NCI-H146 (cell line): ENCODE measurements at places on chromosomes 2 and 18.

DNA sequence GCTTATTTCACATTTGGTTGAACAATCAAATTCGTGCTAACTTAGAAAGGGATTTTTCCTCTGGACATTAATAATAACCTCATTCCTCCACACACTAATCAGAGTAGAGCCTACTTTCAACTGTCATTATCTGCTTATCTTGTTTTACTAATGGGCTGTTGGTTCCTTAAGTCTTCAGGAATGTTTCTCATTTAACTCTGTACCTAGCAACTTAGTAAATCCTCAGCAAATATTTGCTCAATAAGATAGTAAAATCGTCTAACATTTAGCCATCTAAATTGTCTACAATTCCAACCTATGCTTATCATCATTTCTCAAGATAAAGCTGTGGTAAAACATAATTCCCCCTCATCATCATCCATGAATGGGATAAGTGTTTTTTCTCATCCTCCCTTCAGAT is 98.1 kb downstream of the CDH2 start:
- no peak for DNase-seq

- DNase-seq: no peak
Observed at GRCh38 chr2:58967736-58968135, 726.6 kb upstream of the FANCL start.

GRCh38 chr2:217773539-217773938 is 229.3 kb downstream of the TNS1 start:
- DNase-seq: no peak

GRCh38 chr2:188478724-188479123 is 187.1 kb downstream of the GULP1 start:
- DNase-seq: peak; percentile 17

GRCh38 chr2:18194161-18194560 is 315.7 kb downstream of the KCNS3 start:
- DNase-seq: no peak

DNA sequence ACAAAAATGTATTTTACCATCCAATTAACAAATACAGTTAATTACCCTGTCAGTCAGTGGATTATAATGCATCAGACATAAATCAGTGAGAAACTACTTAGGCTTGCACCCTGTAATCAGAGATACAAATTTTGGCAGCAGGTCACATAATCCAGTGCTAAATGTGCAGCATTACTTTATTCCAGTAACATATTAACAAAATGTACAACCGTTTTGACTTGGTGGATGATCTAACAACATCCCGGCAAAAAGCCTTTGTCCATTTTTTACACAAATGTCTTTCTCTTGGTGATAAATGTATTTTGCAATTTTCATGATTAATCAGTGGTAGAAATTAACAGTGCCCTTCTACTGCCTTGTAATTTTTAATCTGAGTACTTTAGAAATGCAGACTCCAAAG is 162.8 kb downstream of the LRP1B start:
- DNase-seq: no peak

DNA sequence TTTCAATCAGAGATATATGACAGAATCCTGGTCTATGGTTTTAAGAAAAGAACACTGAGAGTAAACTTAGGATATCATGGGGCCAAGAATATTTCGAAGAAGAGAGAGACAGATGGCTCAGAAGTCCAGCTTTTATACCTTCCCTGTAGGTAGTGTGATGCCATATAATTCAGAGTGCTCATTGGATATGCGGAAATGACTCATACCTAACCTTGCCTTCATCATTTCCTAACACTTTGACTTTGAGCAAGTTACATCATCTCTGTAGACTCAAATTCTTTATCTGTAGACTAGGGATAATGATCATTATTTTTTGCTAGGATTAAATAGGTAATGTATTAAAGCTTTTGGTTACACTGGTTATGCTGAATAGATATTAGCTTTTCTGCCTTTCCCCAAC is 461.6 kb upstream of the CNTNAP5 start:
- no peak for DNase-seq

DNA sequence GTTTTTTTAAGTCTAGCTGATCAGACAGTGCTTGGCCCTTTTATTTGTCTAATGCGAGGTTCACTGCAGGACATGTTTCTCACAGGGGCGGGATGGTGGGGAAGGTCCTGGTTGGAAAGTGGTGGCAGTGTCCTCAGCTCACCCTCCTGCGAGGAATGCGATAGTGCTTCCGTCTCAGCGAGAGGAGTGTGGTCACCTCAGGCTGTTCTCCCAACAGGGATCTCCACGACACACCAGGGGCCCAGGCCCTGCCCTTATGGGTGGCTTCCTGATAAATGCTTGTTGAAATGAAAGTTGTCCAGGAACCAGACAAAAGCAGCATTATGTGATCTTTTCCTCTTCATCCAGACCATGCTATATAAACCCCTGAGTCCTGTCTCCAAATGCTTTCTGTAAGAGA is 70.1 kb downstream of the BOLA3 start:
- DNase-seq: no peak

GRCh38 chr2:138185827-138186226 is 221.6 kb downstream of the HNMT start:
- DNase-seq: no peak

DNA sequence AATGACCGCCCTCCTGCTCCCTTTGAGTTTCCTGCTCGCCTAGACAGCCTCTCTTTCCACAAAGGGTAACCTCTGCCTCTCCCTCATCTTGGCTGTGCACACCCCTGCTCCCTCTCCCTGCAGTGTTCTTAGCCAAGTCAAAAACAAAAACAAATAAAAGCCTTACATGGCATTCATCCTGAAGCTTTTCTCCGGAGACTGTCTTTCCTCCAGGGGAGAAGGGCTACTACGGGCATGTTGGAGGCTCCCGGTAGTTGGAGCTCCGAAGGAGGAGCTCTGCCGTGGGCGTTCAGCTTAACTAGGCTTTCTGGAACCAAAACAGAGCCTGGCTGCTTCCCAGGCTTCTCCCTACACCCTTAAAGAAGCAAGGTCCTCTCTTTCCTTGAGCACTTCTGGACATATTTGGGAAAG is 104.2 kb downstream of the TPGS2 start:
- no peak for DNase-seq

DNA sequence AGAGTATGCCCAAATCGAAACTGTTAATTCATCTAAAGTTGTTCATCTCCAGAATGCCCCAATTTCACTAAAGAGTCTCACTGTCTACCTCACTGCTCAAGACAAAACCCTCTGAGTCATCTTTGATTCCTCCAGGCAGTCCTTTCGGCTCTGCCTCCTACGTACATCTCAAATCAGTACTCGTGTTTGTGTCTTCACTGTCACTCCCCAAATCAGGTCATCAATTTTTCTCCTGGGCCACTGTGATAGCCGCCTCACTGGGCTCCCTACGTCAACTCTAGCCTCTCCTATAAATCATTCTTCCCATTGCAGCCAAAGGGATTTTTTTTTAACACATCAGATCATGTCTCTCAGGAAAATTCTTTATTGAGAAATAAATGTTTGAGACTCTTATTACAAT is 42.1 kb upstream of the TTC39C start:
- DNase-seq: no peak

GRCh38 chr2:177666408-177666807 is 273.8 kb downstream of the AGPS start:
- DNase-seq: no peak

DNA sequence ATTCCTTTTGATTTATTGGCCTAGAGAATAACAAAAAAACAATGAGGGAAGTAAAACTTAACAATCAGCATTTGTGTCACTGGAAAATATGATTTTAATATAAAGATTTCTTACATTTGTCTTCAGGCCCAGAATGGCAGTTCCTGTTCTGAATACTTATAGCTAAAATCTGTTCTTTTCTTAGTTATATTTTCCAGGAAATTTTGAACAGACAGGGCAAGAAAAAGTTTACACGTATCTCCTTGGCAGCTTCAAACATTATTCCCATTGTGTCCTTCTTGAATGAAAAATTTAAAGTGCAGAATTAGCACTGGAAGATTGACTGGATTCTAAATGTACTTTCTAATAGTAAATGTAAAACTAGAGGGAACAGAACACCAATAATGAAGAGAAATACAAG is 1454.0 kb upstream of the PIK3C3 start:
- DNase-seq: no peak

DNA sequence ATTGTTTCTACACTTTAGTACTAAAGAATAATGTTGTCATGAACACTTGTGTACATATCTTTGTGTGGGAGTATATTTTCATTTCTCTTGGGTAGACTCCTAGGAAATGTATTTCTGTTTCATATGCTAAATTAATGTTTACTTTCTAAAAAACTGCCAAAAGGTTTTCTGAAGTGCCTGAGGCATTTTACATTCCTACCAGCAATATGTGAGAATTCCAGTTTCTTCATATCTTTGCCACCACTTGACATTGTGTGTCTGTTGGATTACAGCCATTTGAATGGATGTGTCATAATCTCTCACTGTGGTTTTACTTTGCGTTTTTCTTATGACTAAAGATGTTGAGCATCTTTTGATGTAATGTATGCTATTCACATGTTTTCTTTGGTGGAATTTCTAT is 428.2 kb upstream of the KCNH7 start:
- no peak for DNase-seq

GRCh38 chr2:110729106-110729505 is 3.3 kb upstream of the ACOXL start:
- peak; percentile 9 for DNase-seq

- peak; percentile 30 for DNase-seq
Observed at GRCh38 chr18:74310411-74310810, 5.2 kb upstream of the C18orf63 start.

- peak; percentile 81 for DNase-seq
Observed at GRCh38 chr2:156399950-156400705, 36.1 kb upstream of the GPD2 start.

- DNase-seq: no peak
Observed at GRCh38 chr2:239204136-239204875, 196.5 kb downstream of the HDAC4 start.

GRCh38 chr2:169315357-169315756 is 47.0 kb downstream of the LRP2 start:
- DNase-seq: no peak

DNA sequence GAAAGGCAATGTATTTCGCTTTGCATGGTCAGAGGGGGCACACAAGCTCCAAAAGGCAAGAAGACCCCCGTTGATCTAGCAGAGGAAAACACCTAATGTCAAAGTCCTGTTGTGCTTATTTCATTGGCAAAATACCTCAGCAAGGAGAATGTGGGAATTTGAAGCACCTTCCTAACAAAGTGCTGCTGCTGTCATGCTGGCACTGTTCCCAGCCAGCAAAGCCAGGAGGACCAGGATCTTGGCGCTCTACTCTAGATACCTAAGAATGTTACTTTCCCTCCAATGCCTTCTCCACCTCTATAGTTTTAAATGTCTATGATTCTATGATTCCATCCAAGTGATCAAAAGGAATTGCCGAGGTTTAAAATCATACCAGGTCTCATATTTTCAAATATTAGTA is 867.9 kb upstream of the POU3F3 start:
- no peak for DNase-seq

GRCh38 chr2:85063981-85064599 is 69.1 kb upstream of the TCF7L1 start:
- DNase-seq: no peak

DNA sequence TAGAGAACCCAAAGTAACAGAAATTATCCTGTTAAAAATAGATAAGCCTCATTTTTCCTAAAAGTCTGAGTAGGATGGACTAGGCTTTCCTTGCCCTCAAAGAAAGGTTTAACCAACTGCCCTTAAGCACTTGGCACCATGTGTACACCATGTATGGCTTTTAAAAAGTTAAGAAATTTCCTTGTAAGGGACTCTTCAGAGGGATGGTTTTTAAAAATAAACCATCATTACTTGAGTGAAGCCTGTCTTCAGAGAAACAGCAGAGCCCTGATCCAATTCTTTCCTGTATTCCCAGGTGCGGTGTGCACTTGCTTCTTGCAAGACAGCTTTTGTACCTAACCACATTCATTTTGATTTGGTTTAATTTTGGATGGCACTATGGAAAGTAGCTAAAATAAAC is 1.1 kb upstream of the NEMP2 start:
- DNase-seq: no peak

DNA sequence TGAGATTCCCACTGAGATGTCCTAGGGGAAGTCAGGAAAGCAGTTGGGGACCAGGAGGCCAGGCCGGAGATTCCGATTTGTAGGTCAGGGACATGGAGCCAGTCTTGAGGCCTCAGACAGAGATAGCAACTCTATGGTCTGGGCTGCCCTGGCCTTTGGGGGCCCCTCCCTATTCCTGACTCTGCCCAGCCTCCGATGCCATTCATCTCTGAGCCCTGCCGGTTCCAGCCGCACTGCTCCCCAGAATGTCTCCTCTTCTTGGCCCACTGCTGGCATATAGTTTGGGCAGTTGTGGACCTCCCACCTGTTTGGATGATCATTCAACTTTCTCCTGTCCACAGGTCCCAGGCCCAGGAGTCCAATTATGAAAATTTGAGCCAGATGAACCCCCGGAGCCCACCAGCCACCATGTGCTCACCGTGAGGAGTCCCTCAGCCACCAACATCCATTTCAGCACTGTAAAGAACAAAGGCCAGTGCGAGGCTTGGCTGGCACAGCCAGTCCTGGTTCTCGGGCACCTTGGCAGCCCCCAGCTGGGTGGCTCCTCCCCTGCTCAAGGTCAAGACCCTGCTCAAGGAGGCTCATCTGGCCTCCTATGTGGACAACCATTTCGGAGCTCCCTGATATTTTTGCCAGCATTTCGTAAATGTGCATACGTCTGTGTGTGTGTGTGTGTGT is 16.4 kb downstream of the SIGLEC15 start:
- no peak for DNase-seq

- no peak for DNase-seq
Observed at GRCh38 chr18:48441405-48441881, 32.3 kb upstream of the ZBTB7C start.

GRCh38 chr2:234422273-234422732 is 74.6 kb downstream of the ARL4C start:
- no peak for DNase-seq

- DNase-seq: no peak
Observed at GRCh38 chr2:159200498-159200897, 86.0 kb downstream of the WDSUB1 start.

- DNase-seq: peak; percentile 51
Observed at GRCh38 chr2:169109502-169110409, 40.4 kb downstream of the DHRS9 start.

DNA sequence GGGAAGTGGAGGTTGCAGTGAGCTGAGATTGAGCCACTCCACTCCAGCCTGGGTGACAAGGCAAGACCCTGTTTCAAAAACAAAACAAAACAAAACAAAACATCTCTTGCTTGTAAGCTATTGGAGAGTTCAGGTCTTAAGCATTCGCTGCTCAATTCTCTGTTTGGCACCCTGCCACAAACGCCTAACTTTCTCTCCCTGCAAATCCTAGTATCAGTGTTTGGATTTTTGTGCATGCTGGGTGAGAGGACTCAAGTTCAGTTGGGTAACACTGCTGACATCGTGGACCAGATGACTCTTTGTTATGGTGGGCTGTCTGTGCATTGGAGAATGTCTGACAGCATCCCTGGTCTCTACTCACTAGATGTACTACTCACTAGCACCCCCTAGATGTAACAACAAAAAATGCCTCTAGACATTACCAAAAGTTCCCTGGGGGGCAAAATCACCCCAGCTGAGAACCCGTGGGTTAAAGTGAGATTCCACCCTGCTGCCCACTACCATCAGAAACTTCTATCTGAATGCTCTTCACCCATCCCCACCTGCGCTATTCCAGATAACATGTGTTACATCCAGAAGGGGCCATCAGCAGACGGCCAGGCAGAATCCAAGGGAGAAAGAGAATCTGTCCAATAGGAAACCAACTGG is 50.9 kb downstream of the CACNB4 start:
- DNase-seq: peak; percentile 2

- no peak for DNase-seq
Observed at GRCh38 chr18:9008709-9009635, 93.5 kb upstream of the NDUFV2 start.

- DNase-seq: no peak
Observed at GRCh38 chr2:198913394-198914152, 544.2 kb downstream of the SATB2 start.

GRCh38 chr2:224948859-224949258 is 93.4 kb downstream of the DOCK10 start:
- no peak for DNase-seq
